ENCODE measurements at places on chromosomes 12 and 14. TPM values are rescaled to one million over a fixed set of nuclear protein-coding genes. Genes with fewer than 3 reads are reported as not detected.

- H3K27me3 ChIP-seq, result no peaks in the 10 kb centered on the region
- peak; percentile 56 for DNase-seq
- H3K27ac ChIP-seq, result no peak overlapping the region
- no peak overlapping the region for H3K4me3 ChIP-seq
Observed at GRCh38 chr14:94132285-94132887, 3.0 kb upstream of the IFI27L2 start.

HOTAIR gene
- total RNA-seq, result not detected

DNA sequence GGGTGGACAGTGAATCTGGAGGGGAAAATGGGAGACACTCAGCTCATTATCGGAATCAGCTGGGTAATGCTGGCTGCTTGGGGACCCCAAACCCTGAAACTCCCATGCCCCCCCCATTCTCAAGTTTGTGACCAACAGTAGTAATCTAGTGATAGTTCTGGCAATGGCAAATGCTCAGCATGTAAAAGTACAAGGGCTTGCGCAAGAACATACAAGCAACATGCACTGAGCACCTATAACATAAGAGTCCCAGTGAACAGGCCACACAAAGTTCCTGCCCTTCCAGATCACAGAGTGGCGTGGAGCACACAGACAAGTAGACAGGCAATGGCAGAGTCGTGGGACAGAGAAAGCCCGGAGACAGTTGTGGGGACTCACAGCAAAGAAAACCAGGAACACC is 407.9 kb downstream of the MED13L start:
- no peak overlapping the region for H3K4me3 ChIP-seq
- no peaks in the 10 kb centered on the region for H3K4me1 ChIP-seq
- H3K27me3 ChIP-seq, result no peaks in the 10 kb centered on the region
- H3K27ac ChIP-seq, result peak overlapping the region; percentile 52

GRCh38 chr12:76312315-76312714 is 35.9 kb downstream of the BBS10 start:
- no peak overlapping the region for H3K27ac ChIP-seq
- H3K4me3 ChIP-seq, result no peak overlapping the region
- H3K36me3 ChIP-seq, result no peaks in the 10 kb centered on the region
- no peaks in the 10 kb centered on the region for H3K27me3 ChIP-seq

GRCh38 chr12:113534555-113534954 is 62.9 kb upstream of the LHX5 start:
- no peaks in the 10 kb centered on the region for H3K36me3 ChIP-seq
- H3K27ac ChIP-seq, result no peak overlapping the region
- no peak for DNase-seq
- no peaks in the 10 kb centered on the region for H3K27me3 ChIP-seq

DNA sequence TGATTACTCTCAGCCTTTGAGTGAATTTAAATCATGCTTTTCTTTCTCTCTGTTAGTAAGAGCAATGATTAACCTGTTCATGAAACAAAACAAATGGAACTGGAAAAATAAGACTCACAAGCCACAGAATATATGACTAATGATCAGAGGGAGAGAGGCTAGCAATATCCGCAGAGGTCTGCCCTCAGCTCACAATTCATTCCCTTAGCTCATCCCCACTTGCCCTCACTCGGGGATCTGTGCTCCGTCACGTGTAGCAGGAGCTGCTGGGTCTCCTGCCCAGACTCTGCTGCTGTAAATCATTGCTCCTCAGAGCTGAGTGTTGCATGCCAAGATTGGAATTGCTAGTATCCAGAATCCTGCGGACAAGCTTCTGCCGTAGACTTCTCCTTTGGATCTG is 53.1 kb upstream of the GNG2 start:
- H3K27ac ChIP-seq, result no peak overlapping the region
- no peaks in the 10 kb centered on the region for H3K36me3 ChIP-seq
- no peak overlapping the region for H3K4me3 ChIP-seq
- no peaks in the 10 kb centered on the region for H3K27me3 ChIP-seq
- no peaks in the 10 kb centered on the region for H3K4me1 ChIP-seq

Measured in upper lobe of left lung (tissue), 6 donors.